ENCODE measurements at places on chromosomes 1 and 21.

DNA sequence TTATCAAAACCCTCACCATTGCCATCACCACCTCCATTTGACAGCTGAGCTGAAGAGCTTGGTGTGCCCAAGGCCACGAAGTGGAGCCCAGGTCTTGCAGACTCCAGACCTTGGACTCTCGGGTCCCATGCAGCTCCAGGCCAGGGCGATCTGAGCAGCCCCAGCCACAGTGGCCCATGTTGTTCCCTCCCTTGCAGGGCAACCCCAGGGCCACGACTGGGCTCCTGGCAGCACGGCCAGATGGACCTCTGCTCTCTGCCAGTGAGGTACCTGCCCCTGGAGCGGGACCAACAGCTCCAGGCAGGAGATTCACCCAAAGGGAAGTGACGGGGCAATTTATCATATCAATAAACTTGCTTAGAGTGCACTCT lies 182.7 kb upstream of the VAMP3 start:
- peak; percentile 44 for DNase-seq

DNA sequence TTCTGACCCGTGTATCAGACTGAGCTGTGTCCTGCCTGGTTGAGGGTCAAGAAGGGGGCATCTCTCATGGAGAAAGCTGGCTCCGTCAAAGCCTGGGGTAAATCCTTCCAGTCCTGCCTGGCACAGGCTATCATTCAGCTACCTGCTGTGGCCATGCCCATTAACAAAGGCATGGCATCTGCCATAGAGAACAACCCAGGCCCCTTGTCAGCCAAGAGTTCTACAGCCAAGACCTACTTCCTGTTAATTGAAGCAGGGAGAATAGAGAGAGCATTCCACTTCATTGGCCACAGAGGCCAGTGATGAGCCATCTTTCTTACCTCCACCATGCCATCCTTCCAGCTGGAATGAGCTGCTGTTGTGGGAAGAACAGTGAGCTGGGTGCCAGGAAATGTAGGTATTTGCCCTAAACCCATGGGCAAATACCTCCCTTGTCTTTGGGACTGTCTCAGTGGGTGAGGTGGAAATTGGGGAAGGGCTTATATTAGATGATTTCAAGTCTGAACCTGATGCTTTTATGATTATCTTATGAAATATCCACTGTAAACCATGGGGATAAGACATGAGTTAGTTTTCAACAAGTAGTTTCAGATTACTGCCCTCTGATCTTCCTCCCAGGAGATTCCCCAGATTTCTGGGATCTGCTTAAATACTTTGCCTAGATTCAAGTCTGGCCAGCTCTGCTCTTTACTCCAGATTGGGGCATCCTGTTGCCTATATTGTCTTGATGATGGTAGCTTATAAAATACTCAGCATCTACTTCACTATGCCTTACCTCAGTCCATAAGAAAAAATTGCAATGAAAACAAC lies 11.2 kb upstream of the KCNQ4 start:
- DNase-seq, result no peak

- no peak for DNase-seq
Measured at GRCh38 chr1:214331180-214331579, 50.2 kb downstream of the SMYD2 start.

DNA sequence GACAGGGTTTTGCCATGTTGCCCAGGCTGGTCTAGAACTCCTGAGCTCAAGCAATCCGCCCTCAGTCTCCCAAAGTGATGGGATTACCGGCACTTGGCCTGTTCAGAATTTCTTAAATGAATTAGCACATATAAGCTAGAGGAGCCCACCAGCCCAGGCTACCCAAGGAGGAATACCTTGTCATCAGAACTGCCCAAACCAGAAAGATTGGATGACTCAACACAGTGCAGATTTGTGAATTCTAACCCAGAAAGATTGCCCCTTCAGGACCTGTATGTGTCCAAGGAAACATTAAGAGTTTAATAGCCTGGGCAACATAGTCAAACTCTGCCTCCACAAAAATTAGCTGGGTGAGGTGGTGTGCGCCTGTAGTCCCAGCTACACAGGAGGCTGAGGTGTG lies 14.0 kb upstream of the LIN9 start:
- DNase-seq, result no peak

DNA sequence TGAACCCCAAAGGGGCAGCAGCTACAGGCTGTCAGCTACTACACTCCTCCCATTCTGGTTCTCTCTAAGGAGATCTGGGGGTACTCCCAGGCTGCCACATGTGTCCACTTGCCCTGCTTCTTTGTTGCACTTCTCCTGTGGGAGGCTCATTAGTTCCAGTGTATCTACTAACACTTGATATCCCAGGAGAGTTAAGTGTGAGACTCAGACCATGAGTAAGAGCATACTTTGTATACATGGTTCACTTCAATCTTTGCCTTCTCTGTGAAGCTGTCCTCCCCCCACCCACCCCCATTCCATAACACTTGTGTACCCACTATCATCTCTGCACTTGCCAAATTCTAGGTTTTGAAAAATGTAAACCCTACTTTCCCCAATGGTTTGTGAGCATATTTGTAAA lies 34.9 kb upstream of the GADD45A start:
- no peak for DNase-seq

DNA sequence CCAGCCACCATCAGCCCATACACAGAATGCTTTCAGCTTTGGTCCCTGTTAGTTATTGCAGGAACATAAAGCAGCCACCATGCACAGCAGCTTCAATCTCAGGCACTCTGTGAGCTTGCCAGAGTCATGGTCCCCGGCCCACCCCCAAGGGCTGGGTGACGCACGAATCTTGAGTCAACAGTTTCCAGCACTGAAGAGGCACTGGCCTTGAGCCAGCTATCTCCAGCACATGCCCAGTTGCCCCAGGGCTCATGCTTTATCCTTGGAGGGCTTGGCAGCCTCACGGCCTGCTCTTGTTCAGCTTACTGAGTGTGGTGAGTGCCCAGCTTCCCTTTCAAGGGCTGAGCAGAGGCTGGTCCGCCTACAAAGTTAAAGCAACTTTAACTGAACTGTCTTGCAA lies 200.7 kb upstream of the RAB4A start:
- DNase-seq, result peak; percentile 93

DNA sequence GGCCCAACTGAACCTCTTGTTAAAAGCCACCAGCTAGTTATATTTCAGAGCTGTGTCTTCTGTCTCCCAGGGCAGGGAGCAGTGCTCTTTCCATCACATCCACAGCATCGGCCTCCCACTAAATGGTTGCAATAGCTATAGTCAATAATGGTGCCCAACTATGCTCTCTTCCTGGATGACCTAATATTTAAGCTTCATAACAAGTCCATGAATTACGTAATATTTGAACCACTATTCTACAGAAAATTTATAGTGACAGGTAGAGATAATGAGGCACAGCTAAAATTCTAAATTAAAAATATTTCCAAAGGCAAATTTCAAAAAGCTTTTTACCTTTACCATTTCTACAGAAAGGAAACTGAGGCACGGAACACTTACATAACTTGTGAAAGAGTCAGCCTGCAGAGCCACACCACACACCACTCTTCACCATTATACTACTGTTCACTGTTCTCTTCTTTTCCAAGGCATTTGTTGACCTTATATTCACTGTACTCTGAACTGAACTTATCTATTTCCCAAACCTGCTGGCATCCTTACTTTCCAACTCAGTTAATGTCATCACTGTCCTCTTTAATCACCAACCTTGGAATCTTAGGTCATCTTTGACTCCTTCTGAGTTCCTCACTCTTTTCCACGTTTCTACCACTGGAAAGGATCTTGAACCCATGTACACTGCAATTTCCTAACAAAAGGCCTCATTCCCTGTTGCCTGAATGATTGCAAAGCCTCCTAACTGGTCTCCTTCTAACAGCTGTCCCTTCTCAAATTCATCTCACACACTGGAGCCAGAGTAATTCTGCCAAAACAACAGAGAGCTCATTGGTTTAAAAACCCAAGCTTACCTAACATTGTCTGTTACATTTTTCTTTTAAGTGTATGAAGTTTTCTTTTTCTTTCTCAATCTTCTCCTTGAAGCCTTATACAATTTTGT lies 85.5 kb downstream of the DDAH1 start:
- DNase-seq, result no peak

- no peak for DNase-seq
Measured at GRCh38 chr1:86913399-86913895, 479 bp downstream of the SELENOF start.

- no peak for DNase-seq
Measured at GRCh38 chr1:71908871-71909390, 373.4 kb downstream of the NEGR1 start.

GRCh38 chr1:236315518-236315917 lies 33.8 kb upstream of the ERO1B start:
- no peak for DNase-seq

DNA sequence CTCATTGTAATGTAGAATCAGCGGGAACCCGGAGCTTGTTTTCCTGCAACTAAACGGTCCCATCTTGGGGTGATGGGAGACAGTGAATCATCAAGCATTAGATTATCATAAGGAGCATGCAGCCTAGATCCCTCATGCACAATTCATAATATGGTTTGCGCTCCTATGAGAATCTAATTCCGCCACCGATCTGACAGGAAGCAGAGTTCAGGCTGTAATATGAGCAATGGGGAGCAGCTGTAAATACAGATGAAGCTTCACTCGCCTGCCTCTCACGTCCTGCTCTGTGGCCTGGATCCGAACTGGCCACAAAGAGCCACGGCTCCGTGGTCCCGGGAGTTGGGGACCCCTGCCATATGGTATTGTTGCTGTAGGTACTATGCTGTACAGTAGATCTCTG lies 1.6 kb downstream of the IFI44 start:
- no peak for DNase-seq

GRCh38 chr1:215894617-215895016 lies 327.5 kb downstream of the KCTD3 start:
- no peak for DNase-seq

- no peak for DNase-seq
Measured at GRCh38 chr1:173430677-173431303, 46.3 kb upstream of the PRDX6 start.

GRCh38 chr1:37078866-37079265 lies 44.6 kb upstream of the GRIK3 start:
- DNase-seq, result no peak

GRCh38 chr1:245195398-245195797 lies 40.6 kb downstream of the KIF26B start:
- DNase-seq, result no peak

DNA sequence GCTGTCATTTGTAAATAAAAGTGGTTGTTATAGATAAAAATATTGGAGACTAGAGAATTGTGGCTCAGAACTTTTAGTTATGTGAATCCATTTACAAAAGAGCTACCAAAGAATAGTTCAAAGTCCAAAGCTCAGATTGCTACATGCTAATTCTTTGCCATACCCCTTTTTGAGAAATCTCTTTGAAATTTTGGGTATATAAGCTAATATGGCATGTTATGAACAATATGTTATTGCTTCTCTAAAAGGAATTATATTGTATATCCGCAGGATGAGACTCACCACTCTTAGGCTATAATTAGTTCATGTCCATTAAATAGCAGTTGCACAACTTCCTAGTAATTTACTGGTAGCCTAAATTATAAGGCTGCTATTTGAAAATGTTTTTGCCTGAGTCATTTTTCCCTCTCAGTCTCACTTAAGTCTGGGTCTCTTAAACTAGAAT lies 178.0 kb downstream of the ZNF281 start:
- DNase-seq, result no peak

DNA sequence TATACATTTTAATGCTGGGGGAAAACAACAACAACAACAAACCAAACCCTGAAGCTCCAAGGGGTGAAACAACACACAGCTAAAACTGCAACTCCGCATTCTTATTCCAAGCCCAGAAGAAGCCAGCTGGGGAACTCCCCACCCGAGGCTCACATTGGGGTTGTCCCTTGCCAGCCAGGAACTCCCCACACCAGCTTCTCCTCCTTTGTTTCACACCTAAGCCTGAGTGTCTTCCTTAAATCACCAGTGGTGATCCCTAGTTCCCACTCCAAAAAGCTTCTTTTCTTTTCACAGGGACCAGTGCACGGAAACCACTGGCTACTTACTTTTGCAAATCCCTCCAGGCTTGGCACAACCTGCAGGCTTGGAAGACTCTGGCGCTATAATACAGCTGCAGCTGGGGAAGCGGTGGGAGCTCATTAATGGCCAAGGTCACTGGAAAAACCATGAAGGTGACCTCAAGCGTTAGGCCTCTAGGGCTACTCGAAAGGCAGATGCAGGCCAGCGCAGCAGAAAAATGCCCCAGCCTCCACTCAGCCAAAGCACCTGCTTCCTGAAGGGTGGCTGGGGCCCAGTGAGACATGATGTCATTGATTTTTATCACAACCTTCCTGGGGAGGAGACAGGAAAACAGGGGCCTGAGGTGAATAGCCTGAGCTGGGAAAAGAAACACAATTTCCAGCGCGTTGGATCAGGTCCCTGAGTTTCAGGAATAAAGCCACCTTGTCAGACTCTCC lies 40.1 kb downstream of the TLR5 start:
- DNase-seq, result no peak

GRCh38 chr1:34690269-34690668 lies 64.6 kb upstream of the GJB5 start:
- no peak for DNase-seq

DNA sequence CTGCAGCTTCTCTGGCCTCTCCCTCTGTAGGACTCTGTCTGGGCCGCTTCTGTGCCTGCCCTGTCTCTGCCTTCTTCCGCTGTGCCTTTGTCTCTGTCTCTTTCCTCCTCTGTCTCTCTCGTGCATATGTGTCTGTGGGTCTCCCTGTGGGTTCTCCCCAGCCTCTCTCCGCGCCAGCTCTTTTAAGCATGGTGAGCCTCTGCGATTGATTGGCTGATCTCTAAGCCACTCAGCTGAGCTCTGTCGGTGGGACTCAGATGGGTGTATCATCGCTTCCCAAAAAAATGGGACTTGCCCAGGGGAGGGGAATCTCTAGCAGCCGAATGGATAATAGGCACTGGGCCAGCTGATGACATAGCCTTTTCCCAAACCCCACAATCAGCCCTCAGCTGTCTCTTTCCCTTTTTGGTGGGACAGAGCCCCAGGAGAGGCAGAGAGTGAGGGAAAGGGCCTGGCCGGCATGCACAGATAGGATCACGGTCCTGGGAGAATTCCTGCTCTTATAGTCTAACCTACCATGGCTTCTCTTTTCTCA lies at the start of gene ADAMTS4:
ADAMTS4 (minus strand) TSS at position 158 of the 535 bp plus-strand sequence. CDS start 427 bp downstream, outside the sequence.
- DNase-seq, result peak; percentile 56

DNA sequence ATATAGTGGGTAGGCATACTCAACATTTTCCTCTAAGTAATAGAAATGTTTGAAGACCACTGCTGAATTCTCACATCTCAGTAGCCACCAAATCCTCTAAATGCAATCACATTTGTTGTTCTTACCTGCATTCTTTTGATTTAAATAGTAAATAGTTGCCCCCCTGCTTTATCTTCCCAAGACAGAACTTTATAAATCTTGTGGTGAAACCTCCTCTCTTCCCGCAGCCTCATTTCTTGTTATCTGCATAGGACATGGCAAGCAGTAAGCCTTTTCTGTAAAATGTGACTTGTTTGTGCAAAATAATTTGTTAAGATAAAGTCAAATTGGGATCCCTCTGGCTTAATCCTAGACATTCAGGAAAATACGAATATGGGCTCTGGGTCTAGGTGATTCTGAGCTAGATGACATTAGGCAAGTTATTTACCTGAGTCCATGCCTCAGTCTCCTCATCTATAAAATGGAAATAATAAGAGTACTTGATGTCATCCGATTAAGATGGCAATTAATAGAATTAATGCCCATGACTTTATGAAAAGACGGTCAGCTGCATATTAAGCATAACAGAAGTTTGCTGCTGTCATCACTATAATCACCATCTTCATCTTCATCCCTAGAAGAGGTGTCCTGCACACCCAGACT lies 77.7 kb downstream of the LRRC8C start:
- DNase-seq, result no peak

All from tibial artery (tissue), 4 donors.